ENCODE measurements at places on chromosomes 12 and 14. TPM values are rescaled to one million over a fixed set of nuclear protein-coding genes. Genes with fewer than 3 reads are reported as not detected.

Gene EP400
- 10.1 TPM for total RNA-seq

Gene USP44
- total RNA-seq, result under 0.01 TPM

Gene PPM1H
- 1.2 TPM for total RNA-seq

Gene IL22
- not detected for total RNA-seq

Gene MON2
- total RNA-seq, result 75.6 TPM

Gene ING4
- total RNA-seq, result 36.8 TPM

Gene CCDC197
- not detected for total RNA-seq

Gene HVCN1
- total RNA-seq, result 2.7 TPM

Gene PRB2
- not detected for total RNA-seq

Gene EGLN3
- 1.1 TPM for total RNA-seq

Gene TMCC3
- 5.9 TPM for total RNA-seq

Gene PRKD1
- 19.6 TPM for total RNA-seq

Gene TNS2
- 6.9 TPM for total RNA-seq

Gene SLC4A8
- total RNA-seq, result 3.2 TPM

Gene TMPRSS12
- not detected for total RNA-seq

Gene PLEKHG3
- total RNA-seq, result 0.59 TPM

Gene CIDEB
- total RNA-seq, result 0.59 TPM

Gene STRAP
- total RNA-seq, result 85.8 TPM
